ENCODE measurements at places on chromosomes 1 and 21. TPM values are rescaled to one million over a fixed set of nuclear protein-coding genes. Genes with fewer than 3 reads are reported as not detected.

CACNA1S gene
- total RNA-seq = not detected

MYOG gene
- total RNA-seq = not detected

CDC20 gene
- 2.0 TPM for total RNA-seq

NBPF3 gene
- total RNA-seq = 21.5 TPM

HSPA6 gene
- 2.9 TPM for total RNA-seq

DIRAS3 gene
- 2.7 TPM for total RNA-seq

CTSE gene
- total RNA-seq = 25.3 TPM

DEPDC1 gene
- total RNA-seq = 0.21 TPM

CADM3 gene
- total RNA-seq = 4.2 TPM

- DNase-seq = no peak
Observed at GRCh38 chr1:96580920-96581319, 140.7 kb upstream of the PTBP2 start.

- DNase-seq = peak; percentile 65
Observed at GRCh38 chr1:163174524-163175437, 27.9 kb downstream of the RGS5 start.

DNA sequence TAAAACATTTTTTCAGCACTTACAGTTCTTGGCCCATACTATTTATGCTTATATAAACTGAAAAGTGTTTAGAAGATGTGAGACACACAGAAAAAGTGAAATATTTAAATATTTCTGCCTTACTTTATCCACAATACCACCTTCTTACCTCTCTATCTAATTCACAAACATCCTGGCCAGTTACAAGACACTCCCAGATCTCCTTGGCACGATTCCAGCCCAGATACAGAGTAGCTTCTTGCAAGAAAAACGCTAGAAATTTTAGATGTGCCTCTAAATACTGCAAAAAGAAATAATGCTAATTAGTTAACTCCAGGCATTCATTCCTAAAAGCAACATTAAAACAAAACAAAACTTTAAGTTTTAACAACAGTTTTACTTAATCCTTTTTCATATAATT lies 68.4 kb downstream of the USP24 start:
- DNase-seq = no peak

GRCh38 chr1:28091043-28091781 lies 2.8 kb upstream of the EYA3 start:
- DNase-seq = peak; percentile 79

DNA sequence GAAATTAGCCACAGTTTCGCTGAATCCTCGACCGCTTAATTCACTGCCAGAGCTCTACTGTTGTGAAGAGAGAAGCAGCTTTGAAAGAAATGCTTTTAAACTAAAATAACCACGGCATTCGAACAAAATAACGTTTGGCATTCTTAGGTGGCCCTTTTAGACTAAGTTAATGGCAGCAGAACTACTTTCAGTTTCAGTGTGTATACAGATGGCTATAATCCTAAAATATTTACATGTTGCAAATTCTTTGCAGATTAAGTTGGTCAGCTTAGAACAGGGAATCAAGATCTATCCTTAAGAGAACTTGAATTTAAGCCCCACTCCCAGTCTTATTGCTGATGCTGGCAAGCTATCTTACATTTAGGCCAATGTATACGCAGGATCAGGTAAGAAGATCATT lies 62.7 kb downstream of the ADSS2 start:
- no peak for DNase-seq

DNA sequence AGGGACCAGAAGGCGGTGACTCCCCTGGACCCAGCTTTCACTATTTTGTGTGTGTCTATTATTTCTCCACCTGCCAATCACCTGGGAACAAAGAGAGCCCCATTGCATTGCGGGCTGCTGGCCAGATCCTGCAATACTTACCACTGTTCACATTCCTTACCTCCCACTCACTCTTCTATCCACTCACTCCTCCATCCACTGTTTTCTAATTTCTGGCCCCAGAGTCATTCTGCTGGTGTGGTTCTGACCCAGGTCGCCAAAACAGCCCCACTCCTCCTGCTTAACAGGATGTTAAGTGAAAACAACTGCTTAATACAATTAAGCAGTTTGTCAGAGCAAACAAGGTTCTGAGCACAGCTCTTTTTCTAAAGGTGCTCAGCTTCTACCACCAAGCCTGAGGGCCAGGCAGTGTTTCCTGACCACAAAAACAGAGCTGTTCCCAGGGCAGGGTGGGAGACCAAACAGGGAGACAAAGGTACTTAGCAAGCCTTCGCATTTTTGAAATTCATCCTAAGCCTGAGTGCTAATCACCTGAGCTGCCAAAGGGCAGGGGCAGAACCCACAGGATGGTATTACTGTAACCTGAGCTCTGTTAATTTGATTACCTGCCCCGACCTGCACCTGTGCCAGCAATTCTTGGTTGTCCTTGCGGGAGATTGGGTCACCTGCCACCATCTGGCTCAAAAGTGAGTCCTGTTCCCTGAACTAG lies 38.5 kb upstream of the EFCAB14 start:
- DNase-seq = peak; percentile 55

DNA sequence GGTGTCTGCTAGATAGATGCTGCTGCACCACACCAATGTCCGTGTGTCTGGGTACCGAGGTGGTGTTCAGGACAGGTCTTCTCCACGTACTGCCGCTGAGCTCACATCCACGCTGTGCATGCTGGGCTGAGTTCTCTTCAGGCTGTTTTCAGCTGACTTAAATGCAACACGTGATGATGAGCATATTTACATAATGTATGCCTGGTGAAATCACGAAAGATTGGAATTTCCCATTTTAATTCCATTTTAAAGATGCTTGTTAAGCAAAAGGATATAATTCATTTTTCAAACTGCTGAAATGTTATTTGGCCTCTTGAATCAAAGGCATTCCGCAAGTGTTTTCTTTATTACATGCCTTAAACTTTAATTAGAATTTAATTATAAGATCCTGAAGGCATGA lies 107.9 kb downstream of the FGGY start:
- DNase-seq = no peak

DNA sequence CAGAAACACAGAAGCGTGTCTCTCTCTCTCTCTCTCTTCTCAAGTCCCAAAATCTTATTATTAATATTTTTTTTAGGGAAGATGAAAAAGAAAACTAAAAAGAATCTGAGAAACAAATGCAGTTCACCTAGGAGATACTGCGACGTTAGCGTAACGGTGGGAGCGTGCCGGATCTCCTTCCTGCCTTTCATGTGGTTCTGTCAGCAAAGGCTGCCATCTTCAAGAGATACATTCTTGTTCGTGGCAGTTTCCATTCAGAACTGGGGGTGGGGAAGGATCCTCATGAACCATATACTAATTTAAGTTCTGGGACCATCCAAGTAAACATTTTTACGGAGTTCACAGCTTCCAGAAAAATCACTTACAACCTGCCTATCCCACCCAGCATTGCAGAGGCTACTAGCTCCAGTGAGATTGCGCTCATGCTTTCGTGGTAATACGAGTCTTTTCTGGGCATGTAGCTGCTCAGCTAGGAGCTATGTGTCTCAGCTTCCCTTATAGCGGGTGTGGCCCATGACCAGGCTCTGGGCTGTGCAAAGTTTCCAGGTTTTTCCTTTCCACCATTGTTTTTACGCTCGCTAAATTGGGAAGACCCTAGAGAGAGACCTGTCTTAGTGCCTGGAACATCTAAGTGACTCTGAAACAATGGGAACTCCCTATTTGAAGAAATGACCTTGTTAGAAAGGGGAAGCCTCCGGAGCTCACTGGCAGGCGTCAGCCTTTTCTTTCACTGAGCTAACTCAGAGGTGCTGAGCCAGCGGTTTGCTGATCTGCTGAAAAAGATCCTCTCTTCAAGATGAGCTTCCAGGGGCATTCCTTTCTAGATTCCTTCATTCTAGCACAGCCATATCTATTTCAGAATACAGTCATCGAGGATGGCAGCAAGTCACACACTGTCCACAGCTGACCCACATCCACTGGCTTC lies 17.3 kb downstream of the SLAMF1 start:
- DNase-seq = no peak

GRCh38 chr1:213693864-213694263 lies 293.9 kb upstream of the PROX1 start:
- no peak for DNase-seq

GRCh38 chr21:42747276-42747701 lies 93.9 kb downstream of the PDE9A start:
- DNase-seq = no peak

DNA sequence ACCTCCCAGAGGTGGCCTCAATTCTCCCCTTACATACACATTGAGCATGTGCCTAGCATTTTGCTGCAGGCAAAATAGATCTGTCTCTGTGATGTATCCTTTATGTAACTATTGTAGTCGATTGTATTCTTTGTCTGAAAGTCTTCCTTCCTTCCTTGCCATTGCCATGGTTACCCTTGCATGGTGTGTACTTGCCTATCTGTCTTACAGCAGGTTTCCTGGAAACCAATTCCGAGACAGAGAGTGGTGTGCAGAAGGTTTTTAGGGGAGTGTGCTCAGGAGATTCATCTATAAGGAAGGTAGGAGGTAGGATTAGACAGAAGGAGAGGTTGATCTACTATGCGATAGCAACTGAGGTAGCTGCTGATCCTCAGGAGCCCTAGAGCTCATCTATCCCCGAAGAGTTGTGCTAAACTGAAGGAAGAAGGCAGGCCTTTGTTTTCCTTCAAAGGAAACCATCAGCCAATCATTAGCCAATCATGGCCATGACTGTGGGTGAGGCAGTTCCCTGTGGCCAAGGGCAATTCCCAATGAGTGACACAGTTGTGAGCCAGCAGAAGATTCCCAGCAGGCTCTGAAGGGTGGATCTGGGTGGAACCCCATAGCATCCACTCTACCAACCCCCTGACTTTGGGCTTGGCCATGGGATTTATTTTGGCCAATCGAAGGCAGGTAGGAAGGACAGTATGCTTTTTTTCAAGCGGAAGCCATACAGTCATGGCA lies 15.0 kb downstream of the CITED4 start:
- DNase-seq = no peak

GRCh38 chr1:243723458-243724043 lies 126.5 kb downstream of the AKT3 start:
- no peak for DNase-seq

- DNase-seq = no peak
Observed at GRCh38 chr1:225408249-225408648, 19.6 kb downstream of the LBR start.

DNA sequence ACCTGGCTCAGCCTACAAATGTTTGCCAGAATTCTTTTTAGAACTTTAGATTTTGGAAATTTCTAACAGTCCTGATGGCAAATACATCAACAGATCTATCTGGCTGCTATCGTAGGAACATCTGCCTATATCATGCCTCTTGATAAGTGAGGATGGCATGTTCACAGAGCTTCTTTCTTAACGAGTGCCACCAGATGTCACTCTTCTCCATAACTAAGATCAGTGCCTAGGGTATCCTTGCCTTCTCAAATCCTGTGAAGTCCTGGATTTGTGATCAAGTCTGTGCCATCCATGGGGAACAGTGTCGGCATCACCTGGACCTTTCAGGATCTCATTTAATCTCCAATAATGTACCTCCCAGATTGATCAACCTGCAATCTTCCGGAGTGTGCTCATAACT lies 36.5 kb upstream of the CD5L start:
- DNase-seq = no peak

DNA sequence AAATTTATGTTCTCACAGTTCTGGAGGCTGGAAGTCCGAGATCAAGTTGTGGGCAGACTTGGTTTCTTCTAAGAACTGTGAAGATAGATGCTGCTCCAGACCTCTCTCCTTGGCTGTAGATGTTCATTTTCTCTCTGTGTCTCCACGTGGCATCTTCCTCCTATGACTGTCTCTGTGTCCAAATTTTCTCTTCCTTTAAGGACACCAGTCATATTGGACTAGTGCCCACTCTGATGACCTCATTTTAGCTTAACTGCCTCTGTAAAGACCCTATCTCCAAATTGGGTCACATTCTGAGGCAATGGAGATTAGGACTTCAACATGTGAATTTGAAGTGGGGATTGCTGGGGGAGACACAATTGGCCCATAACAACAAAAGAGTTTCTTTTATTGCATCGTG lies 125.3 kb upstream of the ETS2 start:
- DNase-seq = no peak

GRCh38 chr1:7469255-7469938 lies 301.7 kb upstream of the VAMP3 start:
- DNase-seq = no peak

Data from ureter (tissue), 1 donor.